GM12891 (cell line): ENCODE measurements at places on chromosomes 5 and 9.

- no peak for DNase-seq
These were observed 11.5 kb downstream of the CCDC152 start for GRCh38 chr5:42768106-42768504.

DNA sequence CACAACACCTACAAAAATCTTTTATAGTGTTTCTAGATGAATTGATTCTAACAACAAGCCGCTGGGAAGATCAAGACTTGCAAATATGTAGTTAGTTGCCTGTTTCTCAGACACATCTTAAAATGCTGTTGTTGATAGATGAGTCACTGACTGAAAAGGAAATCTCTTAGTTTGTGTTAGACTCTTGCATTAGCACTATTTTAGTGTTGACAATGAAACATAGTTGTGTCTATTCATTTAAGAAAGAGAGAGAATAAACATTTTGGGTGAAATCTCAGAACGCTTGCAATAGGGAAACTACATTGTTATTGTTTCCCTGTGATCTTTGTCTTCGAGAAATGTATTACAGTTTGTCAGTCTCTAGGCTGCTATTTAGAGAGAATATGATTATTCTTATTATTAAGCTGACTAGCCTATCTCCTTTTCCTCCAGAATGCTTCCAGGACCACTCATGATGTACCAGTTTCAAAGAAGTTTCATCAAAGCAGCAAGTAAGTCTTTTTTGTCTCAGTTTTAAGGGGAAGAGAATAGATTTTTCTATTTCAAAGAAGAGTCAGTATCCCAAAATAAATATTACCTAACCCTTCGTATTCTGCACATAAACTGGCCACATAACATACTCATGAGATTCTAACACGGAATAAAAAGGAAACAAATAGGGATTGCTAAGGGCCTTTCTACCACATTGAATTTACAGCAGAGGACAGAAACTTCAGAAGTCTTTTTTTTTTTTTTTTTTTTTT, 285.6 kb downstream of the ARHGAP26 start:
- no peak for DNase-seq

- DNase-seq = no peak
These were observed 422.5 kb downstream of the CDH18 start for GRCh38 chr5:19565466-19565865.

DNA sequence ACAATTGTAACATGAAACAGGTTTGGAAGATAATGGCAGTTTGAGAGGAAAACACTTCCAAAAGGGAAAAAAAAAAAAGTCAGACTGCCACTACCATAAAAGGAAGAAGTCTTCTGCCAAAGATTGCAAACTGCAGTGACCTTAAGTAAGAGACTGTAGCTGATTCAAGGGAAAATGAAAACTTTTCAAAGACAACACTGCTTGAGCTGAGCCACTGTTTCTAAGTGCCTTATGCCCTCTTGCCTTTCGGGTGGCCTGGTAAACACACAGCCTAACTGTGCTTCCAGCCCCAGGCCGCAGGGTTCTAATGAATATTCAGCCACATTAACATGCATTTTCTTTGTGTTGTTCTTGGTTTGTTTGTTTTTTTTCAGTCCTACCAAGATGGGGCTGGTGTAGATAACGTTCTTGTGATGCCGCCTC, 354.6 kb downstream of the BNC2 start:
- no peak for DNase-seq

DNA sequence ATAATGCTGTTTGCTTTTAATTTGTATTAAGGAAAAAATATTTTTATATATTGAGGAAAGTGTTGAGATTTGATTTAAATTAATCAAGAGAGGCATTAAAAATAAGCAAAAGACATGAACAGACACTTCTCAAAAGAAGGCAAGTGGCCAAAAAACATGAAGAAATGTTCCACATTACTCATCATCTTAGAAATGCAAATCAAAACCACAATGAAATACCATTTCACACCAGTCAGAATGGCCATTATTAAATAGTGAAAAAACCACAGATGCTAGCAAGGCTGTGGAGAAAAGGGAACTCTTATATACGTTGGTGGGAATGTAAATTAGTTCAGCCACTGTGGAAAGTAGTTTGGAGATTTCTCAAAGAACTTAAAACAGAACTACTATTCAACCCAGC, 45.9 kb downstream of the RANBP17 start:
- no peak for DNase-seq

DNA sequence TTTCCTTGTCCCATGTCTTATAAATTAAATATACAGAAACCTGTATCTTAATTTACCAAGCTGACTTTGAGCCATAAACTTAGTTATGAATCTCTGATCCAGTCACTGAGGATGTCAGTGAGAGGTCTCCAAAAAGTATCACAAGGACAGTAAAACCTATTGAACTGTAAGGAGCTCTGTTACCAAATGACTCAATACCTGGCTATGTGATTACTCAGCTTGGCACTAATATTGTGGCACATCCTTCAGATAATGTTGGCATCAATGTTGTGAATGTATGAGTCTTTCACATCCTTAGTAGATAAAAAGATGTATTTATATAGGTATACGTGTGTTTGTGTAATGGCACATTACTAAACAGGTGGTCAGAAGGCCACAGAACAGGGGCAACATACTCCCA, 18.0 kb upstream of the CAPSL start:
- no peak for DNase-seq
